ENCODE measurements at places on chromosomes 7 and 10.
A peak's percentile ranks its signal among the peaks of the same experiment; 100 is the strongest.

DNA sequence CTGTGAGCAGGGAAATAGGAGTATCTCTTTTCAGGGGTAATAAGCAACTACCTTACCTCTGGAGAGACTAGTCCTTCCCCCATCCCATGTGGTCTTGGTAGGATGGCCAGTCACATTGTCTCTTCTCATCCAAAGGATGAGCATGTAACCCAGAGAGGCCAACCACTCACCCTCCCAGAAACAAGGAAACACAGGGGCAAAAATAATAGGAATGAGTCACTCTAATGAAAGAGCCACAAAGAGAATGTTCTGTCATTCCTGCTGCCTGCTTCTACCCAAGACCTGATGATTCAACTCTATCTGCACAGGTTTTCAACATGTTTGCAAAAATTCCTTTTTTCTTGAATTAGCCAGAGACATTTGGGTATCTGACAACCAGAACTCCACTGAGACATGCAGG, 99.3 kb upstream of the NFE2L3 start:
- no peak for DNase-seq

DNA sequence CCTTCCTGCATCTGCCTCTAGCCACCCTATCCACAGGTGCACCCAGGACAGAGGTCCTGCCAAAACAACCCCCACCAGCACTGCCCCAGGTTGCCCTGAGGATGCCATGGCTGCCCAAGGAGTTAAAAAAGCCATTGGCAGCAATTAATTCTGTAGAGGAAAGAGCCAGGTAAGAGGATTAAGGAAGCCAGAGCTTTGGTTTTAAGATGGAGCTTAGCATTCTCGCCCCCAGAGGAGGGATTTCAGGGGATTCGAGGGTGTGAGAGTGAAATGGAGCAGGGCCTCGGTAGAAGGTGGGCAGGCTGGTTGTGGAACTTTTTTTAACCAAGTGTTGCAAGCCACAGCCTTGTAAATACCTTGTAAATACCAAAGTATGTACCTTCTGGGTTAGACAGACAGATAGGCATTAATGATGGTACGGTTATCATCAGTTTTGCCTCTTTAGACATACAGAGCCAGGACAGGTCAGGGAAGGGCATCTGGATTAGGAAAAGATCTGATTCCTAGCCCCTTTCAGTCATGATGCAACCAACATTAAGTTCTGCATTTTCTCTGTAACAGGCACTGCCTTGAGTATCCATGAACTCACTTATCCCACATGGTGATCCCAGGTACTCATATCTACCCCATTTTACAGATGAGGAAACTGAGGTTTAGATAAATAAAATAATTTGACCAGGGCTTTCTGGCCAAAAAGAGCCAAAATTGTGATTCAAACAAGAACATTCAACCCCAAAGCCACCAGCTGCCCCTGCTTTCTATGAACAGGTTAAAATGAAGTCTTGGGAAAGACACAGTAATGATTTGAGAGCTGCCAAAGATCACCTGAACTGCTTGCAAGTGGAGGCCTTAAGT, 120.7 kb upstream of the PPIF start:
- DNase-seq, result no peak

DNA sequence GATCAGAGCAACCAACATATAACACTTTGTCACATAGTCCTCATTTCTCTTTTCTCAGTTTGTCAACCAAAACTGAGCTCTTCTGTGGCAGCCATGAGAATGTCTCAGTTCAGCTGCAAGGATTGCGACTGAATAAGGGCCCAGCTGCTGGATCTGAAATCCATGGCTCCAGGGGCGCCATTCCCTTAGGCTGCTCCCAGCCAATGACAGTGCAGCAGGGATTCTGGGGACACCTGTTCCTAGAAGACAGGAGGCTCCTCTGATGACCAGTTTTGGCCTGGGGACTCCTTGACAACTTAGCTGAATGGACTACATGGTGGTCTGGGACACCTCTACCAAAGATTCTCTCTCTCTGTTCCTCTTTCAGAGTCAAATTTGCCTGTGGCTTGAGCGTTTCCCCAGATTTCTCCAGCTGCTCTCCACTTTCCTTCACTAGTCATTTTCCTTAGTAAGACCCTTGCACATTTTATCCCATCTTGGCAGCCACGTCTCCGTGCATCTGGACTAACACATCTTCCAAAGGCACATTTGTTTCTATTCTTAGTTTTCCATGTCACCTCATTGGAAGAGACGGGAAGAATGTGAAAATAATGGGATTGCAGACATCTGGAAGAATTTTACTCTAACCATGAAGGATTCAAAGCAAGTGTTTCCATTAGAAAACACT, 28.1 kb upstream of the KIF5B start:
- DNase-seq, result no peak

DNA sequence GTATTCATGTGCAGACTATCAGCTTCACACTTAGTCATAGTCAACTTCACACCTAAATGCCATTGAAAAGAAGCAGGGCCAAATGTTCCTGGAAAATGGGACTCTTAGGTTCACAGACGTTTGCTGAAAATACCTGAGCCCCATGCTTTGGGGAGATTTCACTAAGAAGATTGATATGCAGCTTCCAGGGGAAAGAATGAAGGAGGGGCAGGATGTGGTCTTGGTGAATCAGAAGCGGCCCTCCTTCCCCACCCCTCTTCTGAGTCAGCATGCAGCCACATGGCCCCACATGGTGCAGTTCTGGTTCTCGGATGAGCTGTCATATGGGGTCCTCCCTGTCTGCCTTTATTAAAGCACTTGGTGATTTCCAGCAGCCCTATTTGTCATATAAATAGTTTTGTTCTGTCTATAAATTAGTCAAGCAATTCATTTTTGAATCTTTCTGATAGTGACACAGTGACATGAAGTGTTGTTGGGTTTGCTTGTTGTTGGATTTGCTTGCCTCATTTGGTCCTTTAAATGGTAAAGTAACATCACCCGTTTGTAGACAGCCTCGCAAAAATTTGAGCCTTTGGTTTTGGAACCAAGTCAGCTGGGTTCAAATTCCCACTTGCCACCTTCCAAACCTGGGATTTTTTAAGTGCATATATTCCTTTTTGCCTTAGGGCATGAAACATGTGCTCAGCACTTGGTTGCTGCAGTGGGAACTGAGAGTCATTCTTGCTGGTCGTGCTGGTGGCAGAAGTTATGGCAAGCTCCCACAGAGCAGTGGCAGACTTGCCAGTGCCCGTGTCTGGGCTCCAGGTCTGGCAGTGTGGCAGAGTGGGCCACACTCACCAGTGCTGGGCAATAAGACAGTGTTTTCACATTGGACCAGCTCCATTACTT, 68.1 kb upstream of the CDK6 start:
- no peak for DNase-seq

DNA sequence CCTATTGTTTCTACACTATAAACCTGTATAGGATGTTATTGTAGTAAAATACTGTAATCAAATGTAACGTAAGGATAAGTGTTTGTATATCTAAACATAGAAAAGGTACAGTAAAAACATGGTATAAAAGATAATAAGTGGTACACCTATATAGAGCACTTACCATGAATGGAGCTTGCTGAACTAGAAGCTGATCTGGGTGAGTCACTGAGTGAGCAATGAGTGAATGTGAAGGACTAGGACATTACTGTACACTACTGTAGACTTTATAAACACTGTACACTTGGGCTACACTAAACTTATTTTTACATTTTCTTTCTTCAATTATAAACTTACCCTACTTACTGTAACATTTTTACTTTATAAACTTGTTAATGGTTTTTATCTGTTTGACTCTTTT, 732.9 kb upstream of the LRRN3 start:
- DNase-seq, result no peak

GRCh38 chr7:29297194-29297890, 102.8 kb downstream of the CHN2 start:
- DNase-seq, result peak; percentile 59

DNA sequence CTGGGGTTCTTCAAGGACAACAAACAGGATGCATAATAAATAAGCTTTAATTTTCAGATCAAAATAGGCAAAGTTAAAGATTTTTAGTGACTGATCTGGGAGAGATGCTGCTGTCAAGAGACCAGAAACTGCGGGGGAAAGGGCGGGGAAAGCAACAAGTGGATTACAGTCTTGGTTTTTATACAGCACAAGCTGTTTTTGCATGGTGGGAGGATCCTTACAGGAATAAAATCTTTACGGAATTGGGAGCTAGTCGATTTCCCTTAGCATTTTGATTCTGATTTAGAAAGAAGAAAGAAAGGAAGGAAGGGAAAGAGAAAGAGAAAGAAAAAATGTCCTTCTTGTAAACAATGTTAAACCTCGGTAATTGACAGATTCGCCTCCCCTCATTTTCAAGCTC, 242.3 kb upstream of the SP8 start:
- no peak for DNase-seq

DNA sequence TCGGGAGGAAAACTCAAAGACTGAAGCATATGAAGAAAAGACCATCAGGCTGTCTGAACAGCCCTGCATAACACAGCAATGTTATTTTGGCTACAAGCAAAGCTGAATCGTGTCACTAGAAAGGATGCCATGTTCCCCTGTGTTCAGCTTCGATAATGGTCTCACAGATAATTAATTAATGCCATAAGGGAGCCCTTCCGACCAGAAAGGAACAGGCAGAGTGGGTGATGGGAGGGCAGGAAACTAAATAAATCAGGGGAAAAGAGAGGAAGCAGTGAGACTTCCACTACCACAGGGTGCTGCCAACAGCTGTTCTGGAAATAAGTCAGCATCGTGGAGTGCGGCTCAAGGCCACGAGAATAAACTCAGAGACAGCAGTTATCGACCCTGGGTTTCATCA, 3.2 kb downstream of the PTPRN2 start:
- DNase-seq, result no peak

DNA sequence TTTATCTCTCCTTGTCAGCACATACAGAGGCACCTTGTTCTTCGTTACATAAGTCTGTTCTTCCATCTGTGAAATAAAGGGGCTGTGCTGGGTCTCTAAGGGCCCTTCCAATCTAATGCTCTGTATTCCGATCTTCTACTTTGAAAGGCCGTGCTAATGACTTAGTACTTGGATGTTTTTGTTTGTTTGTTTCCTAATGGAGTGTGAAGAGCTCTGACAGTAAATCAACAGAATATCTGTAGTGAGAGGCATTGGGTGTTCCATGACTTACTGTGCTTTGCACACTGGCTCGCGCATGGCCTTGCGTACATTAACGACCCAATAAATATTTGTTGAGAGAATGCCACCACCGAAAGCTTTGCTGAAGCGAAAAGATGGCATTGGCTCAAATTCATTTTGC, 162.1 kb downstream of the CHN2 start:
- no peak for DNase-seq

DNA sequence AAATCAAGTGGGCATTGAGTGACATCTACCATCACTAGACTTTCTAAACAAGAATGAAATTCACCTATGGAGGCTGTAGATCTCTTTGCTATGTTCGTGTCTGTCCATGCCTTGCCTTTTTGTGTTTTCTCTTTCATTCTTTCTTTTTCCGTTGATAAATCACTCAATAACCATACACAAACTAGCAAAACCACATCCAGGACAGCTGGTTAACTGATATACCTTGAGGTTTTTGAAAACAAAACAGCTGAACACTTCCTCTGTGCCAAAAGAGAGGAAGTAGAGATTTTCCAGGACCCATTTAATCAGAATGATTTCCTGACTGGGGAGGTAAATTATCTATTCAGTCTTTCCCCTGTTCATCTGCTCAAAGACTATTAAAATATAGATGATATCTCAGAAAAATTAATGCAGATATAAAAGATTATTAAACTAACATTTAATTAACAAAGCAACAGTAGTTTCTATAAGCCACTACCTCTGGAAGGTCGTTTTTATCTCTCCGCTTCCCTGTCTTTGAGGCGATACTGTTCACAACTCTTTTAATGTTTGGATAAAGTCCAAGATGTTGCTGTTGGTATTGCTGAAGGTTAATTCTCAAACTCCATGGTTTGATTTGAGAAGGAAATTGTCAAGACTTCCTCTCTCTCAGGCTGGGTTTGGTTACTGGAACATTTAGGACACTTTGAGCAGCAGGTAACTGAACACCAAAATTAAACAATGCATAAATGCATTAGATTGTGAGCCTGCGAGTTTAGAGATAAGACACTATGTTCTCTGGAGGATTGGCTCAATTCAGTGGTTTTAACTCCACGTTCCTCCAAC, 24.4 kb upstream of the C10orf67 start:
- DNase-seq, result no peak

GRCh38 chr10:14687340-14687739, 87.4 kb downstream of the FAM107B start:
- DNase-seq, result no peak

DNA sequence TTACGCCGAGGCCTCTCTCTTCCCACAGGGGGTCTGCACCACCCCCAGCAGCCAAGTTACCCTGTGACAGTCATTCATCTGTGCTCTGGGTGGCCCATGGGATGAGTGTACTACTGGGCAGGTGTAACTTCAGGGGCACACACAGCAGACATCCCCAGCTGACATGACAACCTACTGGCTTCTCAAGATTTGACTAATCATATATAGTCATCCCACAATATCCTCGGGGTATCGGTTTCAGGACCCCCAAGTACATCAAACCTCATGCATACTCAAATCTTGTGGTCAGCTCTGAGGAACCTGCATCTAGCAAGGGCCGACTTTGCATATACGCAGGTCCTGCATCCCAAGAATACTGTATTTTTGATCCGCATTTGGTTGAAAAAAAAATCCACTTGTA, 336.9 kb upstream of the C7orf33 start:
- DNase-seq, result no peak

DNA sequence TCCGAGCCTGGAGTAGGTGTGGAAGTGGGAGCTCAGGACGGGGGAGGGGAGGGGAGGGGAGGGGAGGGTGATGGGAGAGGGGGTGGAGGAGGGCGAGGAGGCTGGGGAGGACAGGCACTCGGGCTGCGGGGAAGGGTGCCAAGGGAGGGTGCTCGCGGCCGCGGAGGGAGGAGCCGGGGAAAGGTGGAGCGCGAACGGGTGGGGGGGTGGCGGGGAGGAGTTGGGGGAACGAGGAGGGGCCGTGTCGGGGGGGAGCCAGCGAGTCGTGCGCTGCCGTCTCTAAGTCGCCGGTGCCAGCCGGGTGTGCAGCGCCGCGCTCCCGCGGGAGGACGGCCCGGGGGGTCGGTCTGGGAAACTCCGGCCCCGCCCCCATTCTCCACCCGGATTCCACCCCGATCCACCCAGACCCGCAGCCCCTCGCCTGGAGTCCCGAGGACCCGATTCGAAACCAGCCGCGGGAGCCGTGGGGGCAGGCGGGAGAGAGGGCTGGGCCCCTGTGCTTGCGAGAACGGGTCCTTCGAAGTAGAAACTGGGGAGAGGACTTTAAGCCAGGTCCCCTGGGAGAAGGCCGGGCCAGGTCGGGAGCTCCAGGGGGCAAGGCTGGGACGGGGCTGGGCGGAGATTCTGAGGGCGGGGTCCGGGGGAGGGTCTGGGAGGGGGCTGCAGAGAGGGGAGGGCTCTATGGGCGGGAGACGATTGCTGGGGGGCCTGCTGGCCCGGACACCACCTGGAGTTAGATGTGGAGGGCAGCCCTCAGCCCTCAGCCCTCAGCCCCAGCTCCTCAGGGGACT, at the start of gene ZNF467:
TSS of gene ZNF467 (minus strand) at position 143 of the 791 bp plus-strand sequence. CDS start 2,556 bp downstream, outside the sequence.
- DNase-seq, result peak; percentile 83

DNA sequence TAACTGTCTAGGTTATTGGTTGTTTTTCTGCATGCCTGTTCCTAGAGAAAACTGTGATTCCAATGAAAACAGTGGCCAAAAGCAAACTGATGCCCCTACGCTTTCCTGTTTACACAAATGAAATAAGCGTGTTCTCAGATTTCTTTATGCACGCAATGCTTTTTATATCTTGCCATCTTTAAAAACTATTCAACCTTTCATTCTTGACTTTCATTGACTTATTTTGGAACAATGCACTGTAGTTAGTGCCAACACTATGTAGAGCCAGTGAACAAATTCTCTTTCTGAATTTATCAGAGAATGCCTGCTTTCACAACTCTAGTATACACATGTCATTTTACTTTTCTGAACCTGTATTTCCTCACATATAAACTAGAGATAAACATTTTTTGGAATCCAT, 86.6 kb downstream of the CABCOCO1 start:
- no peak for DNase-seq

Measured in right lobe of liver (tissue), 6 donors.